ENCODE measurements at places on chromosomes 6 and 20. TPM values are rescaled to one million over a fixed set of nuclear protein-coding genes. Genes with fewer than 3 reads are reported as not detected.

Gene CASS4
- total RNA-seq = 2.1 TPM

- peak; percentile 69 for DNase-seq
Observed at GRCh38 chr20:61437280-61438206, 185.5 kb downstream of the CDH4 start.

DNA sequence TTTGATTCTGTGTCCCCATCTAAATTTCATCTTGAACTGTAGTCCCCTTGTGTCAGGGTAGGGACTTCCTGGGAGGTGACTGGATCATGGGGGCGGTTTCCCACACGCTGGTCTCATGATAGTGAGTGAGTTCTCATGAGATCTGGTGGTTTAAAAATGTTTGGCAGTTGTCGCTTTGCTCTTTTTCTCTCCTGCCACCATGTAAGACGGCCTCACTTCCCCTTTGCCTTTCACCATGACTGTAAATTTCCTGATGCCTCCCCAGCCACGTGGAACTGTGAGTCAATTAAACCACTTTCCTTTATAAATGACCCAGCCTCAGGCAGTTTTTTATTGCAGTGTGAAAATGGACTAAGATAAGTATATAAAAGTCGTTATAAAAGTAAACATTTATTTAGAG is 80.5 kb upstream of the SGK1 start:
- no peak for DNase-seq

DNA sequence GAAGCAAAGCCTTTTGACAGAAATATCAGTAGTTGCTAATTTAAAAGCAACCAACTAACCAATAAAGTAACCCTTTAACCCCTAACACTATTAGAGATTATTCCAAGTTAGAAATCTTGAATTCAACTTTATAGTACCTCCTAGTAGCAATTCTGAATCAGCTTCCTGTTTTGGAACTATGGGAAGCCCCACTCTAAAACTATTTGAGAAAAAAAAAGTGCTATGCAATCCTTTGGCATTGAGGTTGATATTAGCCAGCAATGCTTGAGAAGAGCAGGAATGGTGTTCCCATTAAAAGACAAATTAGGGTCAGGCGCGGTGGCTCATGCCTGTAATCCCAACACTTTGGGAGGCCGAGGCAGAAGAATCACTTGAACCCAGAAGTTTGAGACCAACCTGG is 306.2 kb upstream of the ZFP64 start:
- no peak for DNase-seq

Gene RPS21
- total RNA-seq = 1,227 TPM

GRCh38 chr6:53517021-53517420 is 27.9 kb downstream of the GCLC start:
- no peak for DNase-seq

Gene PTCRA
- total RNA-seq = not detected

Gene POM121L2
- total RNA-seq = not detected

DNA sequence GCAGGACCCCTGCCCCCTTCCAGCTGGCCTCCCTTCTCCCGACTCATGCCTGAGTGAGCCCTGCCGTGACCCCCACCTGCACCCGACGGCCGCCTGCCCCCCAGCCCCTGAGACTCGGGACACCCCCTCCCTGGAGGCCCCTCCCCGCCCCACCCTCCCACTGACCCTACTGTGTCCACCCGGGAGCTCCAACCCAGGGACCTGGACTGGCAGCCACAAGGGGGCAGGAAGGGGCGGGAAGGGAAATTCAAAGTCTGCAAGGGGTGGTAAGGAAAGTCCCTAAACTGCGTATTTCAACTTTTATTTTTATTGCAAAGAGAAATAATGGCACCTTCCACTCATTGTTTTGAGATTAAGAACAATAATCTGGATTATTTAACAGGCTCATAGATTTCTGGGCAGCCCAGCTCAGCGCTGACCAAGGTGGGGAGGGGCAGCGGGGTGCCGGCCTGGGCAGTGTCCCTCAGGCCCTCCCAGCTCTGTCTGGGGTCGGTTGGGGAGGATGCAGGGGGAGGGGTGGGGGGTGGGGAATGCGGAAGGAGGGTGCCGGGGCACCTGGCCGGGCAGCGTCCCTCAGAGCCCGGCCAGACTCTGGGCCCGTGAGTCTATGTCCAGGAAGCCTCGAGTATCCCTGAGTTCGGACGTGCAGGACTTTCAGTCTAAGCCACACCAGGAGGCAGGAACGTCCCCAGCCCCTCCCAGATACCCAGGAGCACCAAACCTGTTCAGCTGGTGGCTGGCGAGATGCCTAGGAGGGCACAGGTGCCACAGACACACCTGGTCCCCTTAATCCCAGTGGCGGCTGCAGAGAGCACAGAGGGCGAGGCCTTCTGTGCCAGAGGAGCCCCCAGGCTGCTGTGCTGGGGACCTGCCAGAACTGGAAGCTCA is 1.3 kb upstream of the PTK6 start:
- no peak for DNase-seq

DNA sequence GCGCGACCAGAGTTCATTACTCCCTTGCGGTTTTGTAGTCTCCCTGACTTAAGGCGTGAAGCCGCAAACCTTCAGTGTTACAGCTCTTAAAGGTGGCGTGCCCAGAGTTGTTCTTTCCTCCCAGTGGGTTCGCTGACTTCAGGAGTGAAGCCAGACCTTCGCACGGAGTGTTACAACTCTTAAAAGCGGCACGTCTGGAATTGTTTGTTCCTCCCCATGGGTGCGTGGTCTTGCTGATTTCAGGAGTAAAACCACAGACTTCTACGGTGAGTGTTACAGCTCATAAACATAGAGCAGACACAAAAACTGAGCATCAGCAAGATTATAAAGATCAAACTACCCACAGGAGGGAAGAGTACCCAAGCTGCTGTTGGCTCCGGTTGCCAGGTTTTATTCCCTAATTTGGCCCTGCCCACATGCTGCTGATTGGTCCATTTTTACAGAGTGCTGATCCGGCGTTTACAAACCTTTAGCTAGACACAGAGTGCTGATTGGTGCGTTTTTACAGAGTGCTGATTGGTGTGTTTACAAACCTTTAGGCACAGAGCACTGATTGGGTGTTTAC is 10.4 kb downstream of the TMEM14C start:
- no peak for DNase-seq

Gene RIPOR2
- 14.9 TPM for total RNA-seq

GRCh38 chr6:21406316-21406715 is 187.2 kb upstream of the SOX4 start:
- DNase-seq = no peak

Gene RBPJL
- total RNA-seq = not detected
